Stimulated activated CD4-positive, alpha-beta T cell treated with anti-CD3 and anti-CD28 coated beads, Interleukin-15, amount 100 ng/mL, for 24 hours (primary cell): ENCODE measurements at places on chromosomes 13 and 19.

DNA sequence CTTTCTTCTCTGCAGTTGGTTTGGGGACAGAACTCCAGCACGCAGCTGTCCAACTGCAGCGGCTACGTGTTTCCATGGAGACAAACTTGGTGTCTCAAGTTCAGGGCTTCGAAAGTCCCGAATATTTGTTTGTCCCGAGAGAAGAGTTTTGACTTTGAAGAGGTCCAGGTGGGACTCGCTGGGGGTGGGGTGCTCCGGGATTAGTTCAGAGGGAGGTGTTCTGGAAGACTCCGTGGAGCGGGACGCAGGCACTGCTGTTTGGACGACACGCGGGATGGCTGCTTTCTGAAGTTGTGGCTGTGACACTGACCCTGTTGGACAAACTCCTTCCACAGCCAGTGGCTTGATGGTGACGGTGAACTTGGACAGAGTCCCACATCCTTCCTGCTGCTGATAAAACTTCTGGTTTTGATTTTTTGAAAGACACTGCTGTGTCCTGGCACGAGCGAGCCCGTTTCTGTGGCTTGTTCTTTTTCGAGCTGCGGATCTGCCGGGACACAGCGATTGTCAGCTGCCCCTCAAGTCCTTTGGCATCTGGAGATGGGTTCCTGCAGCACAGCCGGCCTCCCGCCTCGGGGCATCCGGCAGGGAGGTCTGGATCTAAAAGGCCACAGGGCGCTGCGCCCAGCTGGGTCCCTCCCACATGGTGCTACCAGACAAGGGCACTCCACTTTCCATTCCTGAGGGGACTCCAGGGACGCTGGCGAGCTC lies 15.9 kb upstream of the RANBP3 start:
- no peak for DNase-seq

DNA sequence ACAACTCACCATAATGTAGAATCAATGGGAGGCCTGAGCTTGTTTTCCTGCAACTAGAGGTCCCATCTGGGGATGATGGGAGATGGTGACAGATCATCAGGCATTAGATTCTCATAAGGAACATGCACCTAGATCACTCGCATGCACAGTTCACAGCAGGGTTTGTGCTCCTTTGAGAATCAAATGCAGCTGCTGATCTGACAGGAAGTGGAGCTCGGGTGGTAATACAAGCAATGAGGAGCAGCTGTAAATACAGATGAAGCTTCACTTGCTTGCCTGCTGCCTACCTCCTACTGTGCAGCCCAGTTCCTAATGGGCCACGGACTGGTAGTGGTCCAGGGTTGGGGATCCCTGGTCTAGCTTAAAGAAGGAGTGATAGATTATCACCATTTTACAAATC lies 33.0 kb downstream of the KPNA3 start:
- no peak for DNase-seq

DNA sequence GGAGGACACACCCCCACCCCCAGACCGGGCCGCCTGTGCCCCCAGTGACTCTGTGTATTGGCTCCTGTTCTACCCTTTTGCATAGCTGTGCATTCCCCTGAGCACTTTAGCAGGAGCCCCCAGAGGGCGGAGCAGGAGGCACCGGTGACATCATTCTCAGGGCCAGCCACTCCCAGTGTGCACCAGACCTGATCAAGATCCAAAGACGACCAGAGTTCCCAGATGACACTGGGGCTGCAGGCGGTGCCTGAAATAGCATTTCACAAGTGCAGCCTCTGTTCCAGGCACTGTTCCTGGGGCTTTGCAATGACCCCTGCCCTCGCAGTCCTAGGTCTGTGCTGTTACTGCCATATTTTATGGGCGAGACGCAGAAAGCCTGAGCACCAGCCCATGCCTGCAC lies 14.5 kb upstream of the PTPRS start:
- no peak for DNase-seq

DNA sequence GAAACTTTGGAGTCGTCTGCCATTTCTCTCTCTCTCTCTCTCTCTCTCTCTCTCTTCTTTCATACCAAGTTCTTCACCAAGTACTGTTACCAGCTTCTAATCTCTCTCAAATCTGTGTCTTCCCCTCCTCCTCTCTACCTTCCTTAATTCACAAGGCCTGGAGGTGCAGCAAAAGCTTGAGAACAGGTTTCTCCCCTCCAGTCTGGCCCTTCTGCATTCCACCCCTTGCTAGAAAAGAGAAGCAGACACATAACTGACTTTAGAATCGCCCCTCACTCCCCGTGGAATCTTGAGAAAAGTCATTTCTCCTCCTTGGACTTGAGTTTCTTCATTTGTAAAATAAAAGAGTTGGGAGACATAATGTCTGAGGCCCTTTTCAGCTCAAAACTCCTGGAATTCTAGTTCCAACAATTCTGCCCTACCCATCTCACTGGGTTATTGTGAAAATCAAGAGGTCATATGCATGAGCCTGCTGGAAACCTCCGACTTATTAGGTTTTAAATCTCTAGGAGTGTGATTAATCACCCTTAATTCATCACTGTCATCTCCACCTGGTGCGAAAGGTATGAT lies 20.4 kb downstream of the AMER2 start:
- no peak for DNase-seq

- DNase-seq, result no peak
These were observed 680.4 kb upstream of the SPRY2 start for GRCh38 chr13:81021284-81021840.

GRCh38 chr13:22196777-22197176 lies 525.9 kb downstream of the FGF9 start:
- DNase-seq, result no peak

DNA sequence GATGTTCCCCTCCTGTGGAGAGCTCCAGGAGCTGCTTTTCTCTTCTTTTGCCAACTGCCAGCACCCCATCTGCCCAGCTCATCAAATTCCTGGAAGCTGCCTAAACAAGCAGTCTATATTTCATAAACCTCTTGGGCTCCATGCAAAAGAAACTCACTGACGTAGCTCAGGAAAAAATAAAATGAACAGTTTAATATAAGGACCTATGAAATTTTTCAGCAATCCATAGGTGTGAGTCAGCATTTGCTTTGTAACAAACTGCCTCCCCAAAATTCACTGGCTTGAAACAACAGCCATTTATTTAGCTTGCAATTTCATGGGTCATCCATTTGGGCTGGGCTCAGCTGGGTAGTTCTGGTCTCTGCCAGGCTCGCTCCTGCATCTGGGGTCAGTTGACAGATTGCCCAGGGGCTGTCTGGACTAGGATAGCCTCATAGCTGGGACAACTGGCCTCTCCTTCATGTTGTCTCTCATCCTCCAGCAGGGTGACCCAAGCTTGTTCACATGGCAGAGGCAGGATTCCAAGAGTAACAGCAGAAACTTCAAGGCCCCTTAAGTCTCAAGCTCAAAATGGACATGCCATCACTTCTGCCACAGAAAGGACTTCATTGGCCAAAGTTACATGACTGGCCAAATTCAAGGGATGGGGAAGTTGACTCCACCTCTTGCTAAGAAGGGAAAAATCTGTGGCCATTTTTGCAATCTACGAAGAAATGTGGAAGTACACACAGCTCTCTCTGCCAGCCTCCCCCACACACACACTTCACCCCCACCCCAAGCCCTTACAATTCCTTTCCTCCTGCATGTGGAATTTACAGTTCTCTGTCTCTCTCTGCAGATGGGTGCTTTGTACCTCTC lies 7.9 kb upstream of the PVR start:
- no peak for DNase-seq

DNA sequence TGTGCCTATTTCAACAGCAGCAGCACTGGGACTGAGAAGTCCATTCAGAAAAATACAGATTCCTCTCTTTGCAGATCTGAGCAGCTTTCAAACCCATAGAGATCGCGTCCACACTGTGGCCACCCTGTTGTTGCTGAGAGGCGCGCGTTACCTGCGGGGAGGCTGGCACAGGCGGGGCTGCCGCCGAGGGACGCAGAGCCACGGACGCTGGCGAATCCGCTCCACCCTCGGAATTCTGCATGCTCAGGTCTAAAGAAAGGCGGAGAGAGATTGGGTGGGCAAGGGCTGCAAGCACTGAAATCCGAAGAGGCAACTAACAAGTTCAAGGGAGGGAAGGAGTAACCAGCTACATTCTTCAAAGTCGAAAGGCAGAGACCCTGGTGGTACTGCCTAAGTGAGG lies 63.0 kb downstream of the RFX2 start:
- no peak for DNase-seq

GRCh38 chr13:43273362-43273761 lies 250.0 kb downstream of the DNAJC15 start:
- DNase-seq, result no peak

GRCh38 chr13:29883941-29884518 lies 33.6 kb upstream of the UBL3 start:
- DNase-seq, result no peak

GRCh38 chr19:41000310-41000737 lies 9.2 kb downstream of the CYP2B6 start:
- no peak for DNase-seq

DNA sequence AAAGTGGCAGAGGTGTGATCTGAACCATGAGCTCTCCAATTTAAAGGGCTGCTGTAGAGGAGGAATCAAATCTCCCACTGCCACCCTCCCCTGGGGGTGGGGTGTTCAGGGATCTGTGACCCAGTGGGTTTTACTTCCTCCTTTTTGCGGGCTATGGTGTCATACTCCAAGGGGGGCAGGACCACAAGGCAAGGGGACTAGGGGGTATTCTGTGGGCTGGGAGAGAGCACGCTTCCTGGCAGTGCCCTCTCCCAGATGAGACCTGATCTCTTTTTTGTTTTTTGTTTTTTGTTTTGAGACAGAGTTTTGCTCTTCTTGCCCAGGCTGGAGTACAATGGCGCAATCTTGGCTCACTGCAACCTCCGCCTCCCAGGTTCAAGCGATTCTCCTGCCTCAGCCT lies 10.3 kb downstream of the PLD3 start:
- DNase-seq, result no peak
